CD4-positive, alpha-beta T cell treated with Interleukin-2 at 100 ng/mL for 4 hours (primary cell): ENCODE measurements at places on chromosomes 7 and 10.

GRCh38 chr10:101565936-101566332 lies 22.1 kb downstream of the POLL start:
- no peak for DNase-seq

DNA sequence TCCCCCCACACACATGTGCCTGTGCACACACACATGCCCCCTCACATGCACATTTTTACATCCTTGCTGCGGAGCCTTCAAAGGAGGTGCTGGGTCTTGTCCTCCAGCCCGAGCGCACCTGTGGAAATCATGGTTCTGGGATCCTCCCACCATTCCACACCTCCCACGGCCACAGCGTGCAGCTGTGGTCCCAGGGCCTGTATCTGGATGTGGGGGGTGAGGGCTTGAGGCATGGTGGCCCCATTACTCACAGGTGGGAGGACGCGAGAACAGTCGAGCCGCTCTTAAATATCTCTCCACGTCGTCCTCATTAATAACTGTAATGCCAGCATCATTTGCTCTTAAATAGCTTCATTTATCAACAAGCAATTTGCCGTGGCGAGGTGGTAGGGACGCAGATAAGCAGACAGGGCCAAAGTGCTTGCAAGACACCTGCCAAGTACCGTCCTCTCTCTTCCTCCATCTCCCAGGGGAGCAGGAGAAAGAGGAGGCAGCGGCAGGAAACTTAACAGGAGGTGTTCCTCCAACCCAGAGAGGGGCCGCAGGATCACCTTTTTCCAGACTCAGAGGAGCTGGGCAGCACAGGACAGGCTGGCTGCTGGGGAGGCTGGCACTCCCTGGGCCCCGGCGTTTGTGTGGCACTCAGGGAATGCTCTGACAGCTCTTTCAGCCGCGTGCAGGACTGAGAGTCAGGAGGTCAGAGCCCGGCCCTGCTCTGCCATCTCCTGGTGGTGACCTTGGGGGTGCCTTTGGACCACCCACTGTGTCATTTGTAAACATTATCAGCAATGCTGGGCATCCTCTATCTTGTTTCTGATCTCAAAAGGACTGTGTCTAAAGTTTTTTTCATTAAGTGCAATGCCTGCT lies 87.4 kb downstream of the CDH23 start:
- no peak for DNase-seq

- DNase-seq, result peak; percentile 19
Measured at GRCh38 chr7:130814778-130815335, 80.8 kb upstream of the KLF14 start.

DNA sequence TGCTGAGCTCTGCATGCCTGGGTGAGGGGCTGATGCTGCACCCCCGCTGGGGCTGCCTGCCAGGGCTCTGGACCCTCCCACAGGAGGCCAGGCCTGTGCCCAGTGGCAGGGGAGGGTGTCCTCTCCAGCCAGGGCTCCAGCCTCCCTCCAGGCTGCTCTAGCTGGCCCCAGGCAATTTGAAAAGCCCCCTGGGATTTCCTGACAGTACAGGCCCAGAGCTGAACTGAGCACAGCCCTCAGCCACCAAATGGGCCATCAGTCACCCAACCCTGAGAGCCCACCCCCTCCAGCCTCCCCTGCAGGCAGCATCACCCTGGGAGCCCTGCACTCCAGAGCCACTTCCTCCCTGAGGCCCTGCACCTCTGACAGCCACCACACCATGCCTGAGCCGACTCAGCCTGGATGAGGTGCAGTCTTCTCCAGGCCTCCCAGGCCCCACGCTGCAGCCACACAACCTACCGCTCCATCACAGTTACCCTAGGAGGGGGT lies 101.8 kb upstream of the RET start:
- no peak for DNase-seq

DNA sequence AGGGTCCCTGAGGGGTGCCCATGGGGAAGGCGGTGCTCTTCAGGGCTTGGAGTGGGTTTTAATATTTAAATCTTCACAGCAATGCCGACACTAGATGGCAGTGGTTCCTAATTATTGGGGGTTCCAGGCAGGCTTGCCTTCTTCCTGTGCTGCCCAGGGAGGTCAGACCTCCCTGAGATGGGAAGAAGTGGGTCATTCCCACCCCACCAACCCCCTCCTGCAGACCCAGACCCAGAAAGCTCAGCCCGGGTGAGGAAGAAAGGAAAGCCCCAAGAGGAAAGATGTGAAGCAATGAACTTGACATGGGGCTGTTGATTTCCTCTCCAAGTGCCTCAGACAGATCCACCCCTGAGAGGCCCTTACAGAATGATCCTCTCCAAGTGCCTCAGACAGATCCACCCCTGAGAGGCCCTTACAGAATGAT lies 85.1 kb upstream of the LANCL2 start:
- peak; percentile 73 for DNase-seq

- DNase-seq, result no peak
Measured at GRCh38 chr10:48684792-48685623, at the start of gene WDFY4. TSS of gene WDFY4 (plus strand) at chr10:48684873. CDS start at chr10:48709733, 24,860 bp downstream.

- no peak for DNase-seq
Measured at GRCh38 chr10:131964298-131964697, 17.4 kb downstream of the BNIP3 start.

DNA sequence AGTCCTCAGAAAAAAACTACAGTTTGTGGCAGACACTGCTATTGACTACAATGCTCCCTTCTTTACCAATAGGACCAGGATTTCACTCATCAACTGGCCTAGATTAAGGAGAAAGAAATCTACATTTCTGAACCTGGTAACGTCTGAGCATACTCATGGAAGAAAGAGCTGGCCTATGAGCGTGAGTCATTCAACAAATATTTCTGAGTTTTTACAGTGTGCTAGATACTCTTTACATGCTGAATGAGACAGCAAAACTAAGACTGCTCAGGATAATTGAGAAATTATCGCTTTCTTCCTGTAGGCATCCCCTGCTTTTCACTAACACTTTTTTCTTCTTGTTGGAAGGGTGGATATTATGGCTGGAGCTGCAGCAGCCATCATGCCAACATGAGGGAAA lies 609.7 kb downstream of the TNS3 start:
- DNase-seq, result no peak

DNA sequence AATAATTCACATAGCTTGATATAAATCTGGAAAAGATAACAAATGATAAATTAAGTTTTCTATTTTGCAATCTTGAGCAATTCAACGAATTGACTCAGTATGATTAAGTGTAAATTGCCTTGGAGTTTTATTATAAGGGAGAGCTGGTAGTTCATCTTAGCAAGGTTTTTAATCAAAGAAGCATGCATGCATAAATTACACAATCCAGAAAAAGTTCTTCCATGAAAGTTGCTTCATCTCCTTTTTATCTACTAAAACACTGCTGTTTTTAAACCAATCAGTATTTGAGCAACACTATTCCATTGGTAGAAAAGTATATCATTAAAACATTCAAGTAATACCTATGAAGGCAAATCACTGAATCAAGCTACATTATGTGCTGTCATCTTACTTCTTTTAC lies 47.6 kb downstream of the POT1 start:
- DNase-seq, result no peak
